ENCODE measurements at places on chromosomes 7 and 10.

DNA sequence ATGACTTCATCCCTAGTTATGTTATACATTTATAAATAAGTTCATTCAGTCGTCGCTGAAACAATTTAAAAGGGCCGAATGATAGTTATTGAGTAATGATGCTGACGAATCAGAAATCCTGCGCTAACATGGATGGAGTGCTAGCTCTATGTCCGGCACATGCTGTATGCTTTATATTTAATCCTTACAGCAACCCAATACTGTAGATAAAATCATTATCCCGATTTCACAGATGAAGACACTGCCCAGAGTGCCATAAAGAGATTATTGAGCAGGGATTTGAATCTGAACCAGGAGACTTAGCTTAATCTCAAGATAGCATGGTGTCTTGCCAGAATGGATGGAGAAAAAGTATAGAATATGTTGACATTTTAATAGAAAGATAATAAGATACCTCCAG lies 1.1 kb upstream of the ICA1 start:
- DNase-seq, result no peak

- DNase-seq, result no peak
Observed at GRCh38 chr7:2296832-2297231, 17.4 kb downstream of the SNX8 start.

GRCh38 chr7:64959072-64959747 lies 31.6 kb downstream of the ZNF117 start:
- DNase-seq, result no peak

GRCh38 chr7:151053096-151053495 lies 4.6 kb downstream of the CDK5 start:
- DNase-seq, result no peak

DNA sequence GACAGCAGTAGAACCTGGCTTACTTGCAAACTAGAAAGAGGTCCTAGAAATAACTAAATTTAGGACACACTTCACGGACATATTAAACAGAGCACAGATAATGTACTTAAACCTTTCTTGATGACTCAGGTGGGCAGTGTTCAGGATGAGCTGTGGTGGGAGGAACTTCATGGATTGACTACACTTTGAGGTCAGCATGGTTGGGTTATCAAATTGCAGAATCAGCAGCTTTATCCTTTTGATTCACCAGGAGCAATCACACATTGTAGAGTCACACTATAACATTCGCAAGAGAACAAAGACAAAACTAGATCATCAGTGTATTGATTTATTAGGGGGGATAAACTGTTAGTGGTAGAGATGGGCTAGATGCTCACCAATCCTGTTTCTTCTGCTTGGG lies 38.6 kb upstream of the AGK start:
- no peak for DNase-seq

GRCh38 chr7:46753662-46754061 lies 828.2 kb downstream of the TNS3 start:
- DNase-seq, result no peak

DNA sequence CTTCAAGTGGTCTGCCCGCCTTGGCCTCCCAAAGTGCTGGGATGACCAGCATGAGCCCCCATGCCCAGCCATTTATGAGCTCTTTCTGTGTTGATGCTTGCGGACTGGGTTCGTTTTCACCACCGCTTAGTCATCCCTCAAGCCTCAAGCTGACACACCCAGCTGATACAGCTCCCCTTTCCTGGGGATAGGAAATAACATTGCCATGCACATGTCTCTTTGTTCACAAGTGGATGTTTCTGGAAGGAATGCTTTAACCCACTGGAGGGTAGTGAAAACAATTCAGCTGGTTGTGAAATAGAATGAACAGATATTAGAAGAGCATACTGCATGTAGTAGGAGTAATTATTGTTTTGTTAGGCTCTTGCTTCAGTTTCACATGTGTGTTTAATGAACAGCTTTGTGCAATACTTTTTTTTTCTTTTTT lies 8.5 kb upstream of the METTL27 start:
- DNase-seq, result no peak

GRCh38 chr10:51367694-51368093 lies 293.4 kb downstream of the PRKG1 start:
- DNase-seq, result no peak

DNA sequence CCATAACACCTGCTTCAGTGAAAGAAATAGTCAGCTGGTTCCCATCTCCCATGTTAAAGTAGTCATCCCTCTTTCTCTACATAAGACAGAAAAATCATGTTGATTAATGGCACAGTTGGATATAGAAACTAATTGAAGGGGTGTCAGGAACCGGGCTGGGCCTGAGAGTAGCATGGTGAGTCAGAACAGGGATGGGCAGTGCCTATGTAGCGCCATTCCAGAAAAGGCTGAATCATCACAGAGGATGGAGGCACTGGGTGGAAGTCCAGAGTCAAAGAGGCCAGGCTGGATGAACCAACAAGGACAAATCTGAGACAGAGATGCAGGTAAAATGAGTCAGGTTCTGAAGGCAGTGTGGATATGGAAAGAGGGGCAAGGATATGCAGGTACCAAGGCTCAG lies 201.2 kb downstream of the LHFPL3 start:
- DNase-seq, result no peak

- no peak for DNase-seq
Observed at GRCh38 chr10:128751284-128751683, 625.1 kb upstream of the MKI67 start.

DNA sequence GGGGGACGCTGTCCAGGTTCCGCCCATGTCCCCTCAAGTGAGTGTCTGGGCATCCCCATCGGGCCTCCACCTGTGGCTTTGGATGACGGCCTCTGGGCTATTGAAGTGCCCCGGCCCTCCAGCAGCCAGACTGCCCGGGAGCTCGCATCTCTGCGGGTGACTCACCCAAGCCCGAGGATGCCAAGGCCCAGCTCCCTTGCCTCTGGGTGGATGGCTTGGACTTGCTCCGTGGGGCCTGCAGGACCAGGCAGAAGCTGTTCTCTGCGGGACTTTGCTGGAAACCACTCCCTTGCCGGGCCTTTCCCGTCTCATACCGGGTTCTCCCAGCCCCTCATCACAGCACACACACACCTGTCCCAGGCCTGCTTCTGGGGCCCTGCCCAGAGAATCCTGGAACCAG lies 22.4 kb downstream of the DPYSL4 start:
- no peak for DNase-seq

GRCh38 chr10:16116404-16117304 lies 256.3 kb upstream of the MINDY3 start:
- no peak for DNase-seq

- DNase-seq, result no peak
Observed at GRCh38 chr10:126849646-126850045, 55.6 kb upstream of the DOCK1 start.

- no peak for DNase-seq
Observed at GRCh38 chr7:11313801-11314200, 340.1 kb downstream of the PHF14 start.

DNA sequence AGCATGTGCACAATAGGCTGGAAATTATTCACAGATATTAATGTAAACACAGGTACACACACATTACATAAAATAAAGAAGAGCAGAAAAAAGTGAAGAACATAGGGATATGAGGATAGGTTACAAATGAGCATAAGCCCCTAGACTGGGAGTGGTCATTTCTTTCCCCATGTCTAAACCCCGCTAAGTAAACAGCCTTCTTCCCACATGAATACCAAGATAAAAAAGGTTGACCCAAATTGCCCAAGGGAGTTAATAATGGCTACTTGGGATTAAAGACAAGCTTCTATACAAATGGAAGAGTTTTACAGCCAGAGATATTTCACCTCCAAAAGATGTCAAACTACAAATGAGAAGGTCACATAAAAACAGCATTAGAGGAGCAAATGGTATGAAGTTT lies 527.1 kb upstream of the CELF2 start:
- DNase-seq, result no peak

DNA sequence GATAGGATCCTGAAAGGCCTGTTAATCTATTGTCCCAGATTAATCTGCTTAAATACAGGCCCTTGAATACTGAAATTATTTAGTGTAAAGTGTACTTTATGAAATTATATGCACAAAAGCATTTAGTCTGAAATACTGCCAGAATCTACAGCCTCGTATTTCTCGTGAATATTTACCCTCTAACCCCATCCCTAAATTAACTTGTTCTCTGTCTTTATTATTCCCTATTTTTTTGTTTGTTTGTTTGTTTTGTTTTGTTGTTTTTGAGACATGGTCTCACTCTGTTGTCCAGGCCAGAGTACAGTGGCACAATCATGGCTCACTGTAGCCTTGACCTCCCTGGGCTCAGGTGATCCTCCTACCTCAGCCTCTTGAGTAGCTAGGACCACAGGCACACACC lies 2.7 kb upstream of the CPED1 start:
- DNase-seq, result no peak

DNA sequence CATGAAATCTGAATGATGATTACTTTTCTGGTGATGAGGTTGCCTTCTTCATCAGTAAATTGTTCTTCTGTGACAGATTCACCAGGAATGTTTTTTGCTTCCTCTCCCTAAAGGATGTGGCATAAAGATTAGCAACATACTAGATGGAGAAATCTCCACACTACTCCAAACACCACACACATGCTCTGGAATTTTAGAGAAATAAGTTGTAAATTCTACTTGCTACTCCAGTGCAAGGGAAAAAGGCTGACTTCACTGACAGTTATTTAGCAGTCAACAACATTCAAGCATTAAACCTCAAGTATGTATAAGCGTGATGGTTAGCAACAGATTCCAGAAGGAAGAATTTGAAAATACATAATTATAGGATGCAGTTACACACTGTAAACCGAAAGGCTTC lies 137.9 kb upstream of the CCDC6 start:
- DNase-seq, result no peak

DNA sequence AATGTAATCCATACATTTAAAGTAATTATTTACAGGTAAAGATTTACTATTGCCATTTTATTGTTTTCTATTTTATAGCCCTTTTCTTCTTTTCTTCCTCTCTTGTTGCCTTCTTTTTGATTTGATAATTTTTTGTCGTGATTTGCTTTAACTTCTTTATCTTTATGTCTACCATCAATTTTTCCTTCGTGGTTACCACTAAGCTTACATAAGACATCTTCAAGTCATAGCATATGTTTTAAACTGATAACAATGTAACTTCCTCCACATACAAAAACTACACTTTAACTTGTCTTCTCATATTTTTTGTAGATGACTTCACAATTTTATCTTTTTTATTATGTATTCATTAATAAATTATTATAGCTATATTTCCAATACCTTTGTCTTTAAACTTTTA lies 316.6 kb downstream of the PLXDC2 start:
- DNase-seq, result no peak

GRCh38 chr7:90211391-90212148 lies at the start of gene STEAP2:
STEAP2 (plus strand) TSS chr7:90211740; CDS start chr7:90225083, 13,343 bp downstream.
- no peak for DNase-seq

DNA sequence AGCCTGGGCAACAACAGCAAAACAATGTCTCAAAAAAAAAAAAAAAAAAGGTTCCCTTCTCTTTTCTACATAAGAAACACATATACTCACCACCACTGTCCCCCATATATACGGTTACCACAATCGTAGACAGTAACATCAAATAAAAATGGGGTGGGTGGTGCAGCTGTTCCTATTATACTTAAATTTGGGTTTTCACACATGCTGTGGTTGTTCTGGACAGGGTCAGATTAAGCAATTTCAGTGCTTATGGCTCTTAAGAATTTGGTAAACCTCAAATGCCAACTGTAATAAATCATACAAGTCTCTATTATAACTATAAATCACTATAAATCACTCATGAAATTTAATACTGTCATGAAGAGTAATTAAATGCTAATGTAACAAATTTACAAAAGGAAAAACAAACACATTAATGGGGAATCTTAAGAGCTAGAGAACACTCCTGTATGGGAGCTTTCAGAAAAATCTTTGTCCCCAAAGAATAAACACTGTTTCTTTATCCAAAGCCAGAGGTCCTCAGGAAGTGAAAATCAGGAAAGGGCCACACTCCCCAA lies 143.6 kb downstream of the GLI3 start:
- DNase-seq, result no peak

- DNase-seq, result no peak
Observed at GRCh38 chr10:43961523-43962345, 313.1 kb upstream of the ZNF32 start.

- no peak for DNase-seq
Observed at GRCh38 chr7:138095972-138096935, 20.0 kb downstream of the AKR1D1 start.

DNA sequence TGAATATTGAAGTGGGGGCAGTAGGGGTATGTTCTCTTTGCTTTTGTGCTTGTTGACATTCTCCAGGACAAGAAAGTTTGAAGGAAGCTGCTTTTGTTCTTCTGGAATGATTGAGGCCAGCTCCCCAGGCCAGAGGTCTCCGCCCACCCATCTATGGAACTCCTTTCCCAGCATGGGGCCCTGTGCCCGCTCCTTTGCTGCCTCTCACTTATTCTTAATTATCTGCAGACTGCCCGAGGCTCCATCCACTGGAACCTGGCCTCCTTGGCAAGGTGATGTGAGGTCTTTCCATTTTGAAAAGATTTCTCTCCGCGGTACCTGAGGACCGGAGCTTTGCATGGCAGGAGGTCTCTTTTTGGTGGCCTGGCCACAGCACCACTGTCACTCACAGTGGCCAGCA lies 39.3 kb upstream of the MKI67 start:
- no peak for DNase-seq

- DNase-seq, result no peak
Observed at GRCh38 chr7:78953726-78954363, 499.6 kb downstream of the MAGI2 start.

GRCh38 chr7:42238709-42239366 lies 1.8 kb upstream of the GLI3 start:
- DNase-seq, result no peak

- no peak for DNase-seq
Observed at GRCh38 chr10:14653271-14654161, 121.2 kb downstream of the FAM107B start.

DNA sequence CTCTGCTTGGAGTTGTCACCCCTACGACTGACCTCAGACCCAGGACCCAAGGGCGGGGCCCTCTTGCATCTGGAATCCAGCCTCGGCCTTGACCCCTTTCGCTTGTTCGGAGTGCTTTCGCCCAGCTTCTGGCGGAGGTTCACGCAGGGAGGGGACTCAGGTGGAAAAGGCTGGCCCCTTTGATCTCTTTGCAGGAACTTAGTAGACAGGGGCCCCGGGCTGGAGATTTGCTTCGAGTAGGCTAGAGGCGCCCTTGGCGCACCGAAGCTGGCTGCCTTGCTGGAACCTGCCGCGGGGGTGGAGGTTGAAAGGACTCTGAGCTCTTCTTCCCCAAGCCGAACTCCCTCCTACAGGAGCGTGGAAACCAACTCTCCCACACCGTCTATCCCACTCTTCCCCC lies 255.1 kb downstream of the OTUD1 start:
- DNase-seq, result no peak

DNA sequence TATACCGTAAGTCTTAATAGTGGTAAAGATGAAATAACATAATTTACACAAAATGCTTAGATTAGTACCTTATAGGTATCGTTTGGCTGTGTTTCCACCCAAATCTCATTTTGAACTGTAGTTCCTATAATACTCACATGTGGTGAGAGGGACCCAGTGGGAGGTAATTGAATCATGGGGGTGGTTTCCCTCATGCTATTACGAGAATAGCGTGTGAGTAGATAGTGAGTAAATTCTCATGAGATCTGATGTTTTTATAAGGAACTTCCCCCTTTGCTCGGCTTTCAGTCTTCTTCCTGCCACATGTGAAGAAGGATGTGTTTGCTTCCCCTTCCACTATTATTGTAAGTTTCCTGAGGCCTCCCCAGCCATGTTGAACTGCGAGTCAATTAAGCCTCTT lies 426.3 kb upstream of the POT1 start:
- DNase-seq, result no peak
